GM20000 (cell line): ENCODE measurements at places on chromosomes 5 and 9.

DNA sequence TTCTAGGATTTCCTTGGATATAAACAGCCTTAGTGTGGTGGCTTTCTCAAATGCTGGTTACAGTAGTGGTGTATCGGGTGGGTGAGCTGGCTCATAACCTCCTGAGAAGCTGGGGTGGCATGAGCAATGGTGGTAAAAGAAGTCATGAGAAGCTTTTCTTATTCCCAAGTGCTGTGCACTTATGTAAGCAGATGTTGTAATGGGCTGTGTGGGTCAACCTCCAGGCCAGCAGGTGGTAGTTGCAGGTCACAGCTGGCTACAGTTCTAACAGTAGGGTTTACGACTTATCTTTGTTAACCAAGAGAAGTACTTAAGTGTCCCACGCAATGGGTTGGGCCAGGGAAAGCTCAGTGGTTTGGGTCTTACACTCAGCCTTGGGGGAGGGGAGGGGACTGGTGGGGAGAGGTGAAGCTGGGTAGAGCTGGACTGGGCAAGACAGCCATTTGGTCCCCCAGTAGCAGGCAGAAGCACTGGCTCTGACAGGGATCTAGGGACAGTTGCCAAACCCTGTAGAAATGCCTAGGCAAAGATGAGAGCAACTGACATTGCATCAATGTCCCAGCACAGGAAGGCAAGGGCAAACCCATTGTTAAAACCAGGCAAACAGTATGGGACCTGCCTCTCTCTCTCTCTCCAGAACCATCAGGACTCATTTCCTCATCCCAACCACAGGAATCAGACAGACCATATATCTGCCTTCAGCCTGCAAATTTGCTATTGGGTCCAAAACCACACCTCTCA, 76.8 kb downstream of the RNF130 start:
- DNase-seq, result no peak

GRCh38 chr5:172443441-172444109, 10.8 kb downstream of the SH3PXD2B start:
- DNase-seq, result no peak

- no peak for DNase-seq
These were observed 31.9 kb upstream of the JADE2 start for GRCh38 chr5:134493461-134494055.

DNA sequence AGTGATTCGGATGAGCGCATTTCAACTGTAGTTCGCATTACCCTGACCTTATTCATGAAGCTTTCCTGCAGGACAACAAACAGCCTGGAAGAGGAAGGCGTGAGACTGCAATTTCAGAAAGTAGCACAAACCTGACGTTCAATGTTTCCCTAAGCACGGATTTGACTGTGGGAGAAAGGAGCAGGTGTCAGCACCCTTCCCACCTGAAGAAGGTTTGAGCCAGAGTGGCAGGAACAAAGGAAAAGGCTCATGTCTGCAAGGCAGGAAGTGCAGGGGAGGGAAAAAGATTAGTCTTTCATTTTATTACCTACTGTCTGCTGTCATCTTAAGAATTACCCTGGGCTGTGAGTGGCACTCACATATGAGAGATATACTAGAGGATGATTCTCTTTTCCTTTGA, 114.0 kb downstream of the MED10 start:
- DNase-seq, result no peak

GRCh38 chr5:105783811-105784210, 1886.9 kb downstream of the EFNA5 start:
- no peak for DNase-seq

DNA sequence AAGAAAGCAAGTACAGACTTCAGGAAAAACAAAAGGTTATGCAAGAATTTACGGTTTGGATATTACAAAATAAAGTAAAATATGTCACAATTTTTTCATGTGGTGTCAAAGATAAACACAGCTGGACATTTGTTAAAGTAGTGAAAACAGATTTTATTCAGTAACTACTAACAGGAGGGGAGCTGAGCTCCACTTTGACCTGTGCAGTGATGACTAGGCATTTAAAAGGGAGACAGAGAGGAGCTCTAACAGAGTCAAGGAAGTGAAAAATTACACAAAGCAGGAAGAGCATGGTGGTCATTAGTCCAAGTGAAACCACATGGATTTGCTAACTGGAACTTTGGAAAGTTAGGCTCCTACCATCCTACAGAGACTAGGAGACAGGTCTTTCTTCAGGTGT, 263.6 kb upstream of the PCSK5 start:
- no peak for DNase-seq

DNA sequence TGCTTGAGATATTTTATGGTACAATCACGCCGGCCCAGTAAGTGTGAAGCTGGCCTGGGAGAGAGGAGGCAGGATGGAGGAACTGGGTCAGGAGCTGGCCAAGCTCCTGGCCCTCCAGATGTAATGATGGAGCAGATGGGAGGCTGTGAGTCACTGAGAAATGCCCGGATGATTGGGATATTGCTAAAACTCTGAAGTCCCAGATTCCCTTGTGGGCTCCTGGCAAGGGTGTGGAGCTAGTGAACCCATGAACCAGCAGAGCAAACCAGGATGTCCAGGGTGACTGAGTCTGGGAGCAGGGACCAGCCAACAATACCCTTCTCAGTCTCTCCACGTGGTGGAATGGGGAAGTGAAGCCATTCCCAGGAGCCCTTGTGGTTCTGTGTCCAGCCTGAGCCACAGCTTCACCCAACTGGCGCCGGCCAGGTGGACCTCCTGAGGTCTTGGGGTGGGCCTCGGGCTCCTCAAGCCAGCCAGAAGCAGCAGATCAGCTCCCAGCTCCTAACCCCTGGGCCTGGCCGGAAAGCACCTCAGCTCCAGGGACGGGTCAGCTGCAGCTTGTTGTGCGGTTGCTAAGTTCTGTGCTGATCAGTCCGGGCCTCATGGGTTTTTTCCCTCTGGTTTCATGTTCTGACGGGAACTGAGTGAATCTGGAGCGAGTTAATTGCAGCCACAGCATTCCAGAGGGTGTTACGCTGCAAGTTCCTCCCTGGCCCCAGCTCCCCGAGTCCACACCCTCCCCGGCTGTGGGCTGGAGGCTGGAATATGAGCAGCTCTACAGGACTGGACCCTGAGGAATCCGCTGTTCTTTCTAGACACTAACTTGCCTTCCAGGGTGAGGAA, 37.6 kb downstream of the DUSP1 start:
- no peak for DNase-seq

GRCh38 chr5:35031276-35031675, 16.5 kb downstream of the AGXT2 start:
- no peak for DNase-seq

GRCh38 chr9:79432485-79432884, 139.3 kb upstream of the TLE4 start:
- no peak for DNase-seq

DNA sequence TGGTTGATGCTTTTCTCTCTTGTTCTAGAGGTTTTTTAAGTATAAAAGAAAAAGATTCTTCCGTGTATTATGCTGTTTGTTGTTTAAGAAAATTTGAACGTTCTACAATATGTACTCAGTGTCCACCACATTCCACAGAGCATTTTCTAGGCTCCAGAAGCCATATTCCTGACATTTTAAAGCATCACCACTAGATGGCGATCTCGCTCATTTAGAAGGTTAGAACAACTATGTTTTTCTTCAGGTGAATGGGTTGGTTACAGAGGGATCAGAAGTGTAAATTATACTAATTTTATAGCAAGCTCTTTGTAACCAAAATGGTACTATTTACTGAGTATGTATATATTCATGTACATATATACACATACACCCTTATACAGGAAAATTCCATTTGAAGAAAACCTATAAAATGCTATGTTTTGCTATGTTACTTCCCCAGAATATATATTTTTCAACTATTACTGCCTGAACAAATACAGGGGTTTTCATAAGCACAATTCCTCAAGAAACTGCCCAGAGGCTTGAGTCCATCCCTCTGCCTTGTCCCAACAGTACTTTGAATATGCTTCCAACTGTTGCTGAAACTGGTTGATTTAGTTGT, 284.3 kb downstream of the CCDC171 start:
- peak; percentile 29 for DNase-seq

- no peak for DNase-seq
These were observed 43.2 kb downstream of the KIAA0825 start for GRCh38 chr5:94575196-94575595.

DNA sequence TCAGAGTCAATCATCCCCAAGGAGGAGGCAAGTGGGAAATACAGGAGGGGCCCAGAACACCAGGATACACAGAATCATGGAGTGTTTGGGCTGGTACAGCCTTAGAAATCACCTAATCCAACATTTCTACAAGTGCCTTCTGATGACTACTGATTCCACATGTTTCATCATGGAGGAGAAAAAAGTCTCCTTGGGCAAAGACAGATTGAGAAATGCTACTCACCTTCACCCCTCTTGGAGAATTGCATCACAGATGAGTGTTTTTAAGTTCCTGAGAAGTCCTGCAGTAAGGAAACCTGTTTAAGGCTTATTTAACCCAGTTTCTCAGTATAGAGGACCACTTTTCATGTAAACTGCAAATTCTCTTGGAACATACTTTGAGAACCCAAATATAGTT, 2.2 kb upstream of the SLIT3 start:
- DNase-seq, result no peak

DNA sequence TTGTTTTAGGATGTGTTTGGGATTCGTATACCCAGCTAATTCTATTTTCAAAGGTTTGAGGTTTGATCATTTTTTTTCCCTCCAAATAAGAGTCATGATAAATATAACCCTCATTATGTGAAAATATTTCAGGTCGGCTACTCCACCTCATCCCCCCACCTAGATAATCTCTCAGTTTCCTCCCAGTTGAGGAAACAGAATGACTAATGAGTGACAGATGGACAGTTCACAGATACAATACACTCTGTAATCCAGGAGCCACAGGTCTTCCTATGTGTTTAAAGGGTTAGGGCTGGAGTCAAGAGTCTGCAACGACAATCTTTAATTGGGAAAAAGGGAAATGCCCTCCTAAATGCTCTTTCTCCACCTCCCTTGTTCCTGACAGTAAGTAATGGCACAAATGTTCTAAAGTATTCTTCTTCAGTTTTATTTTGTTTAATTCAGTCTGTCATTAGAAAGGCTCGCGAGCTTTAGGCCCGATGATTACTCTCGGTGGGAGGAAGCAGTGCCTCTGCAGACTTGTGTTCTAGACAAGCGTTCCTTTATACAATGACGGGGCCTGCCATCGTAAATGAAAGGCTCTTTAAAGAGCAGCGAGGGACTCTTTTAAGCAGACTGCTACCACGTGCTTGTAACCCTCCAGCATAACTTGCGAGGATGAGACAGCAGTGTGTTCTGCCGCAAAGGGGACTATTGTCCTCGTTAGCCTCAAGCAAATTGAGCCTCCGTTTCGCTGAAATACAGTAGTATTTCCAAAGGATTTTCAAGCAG, 69.0 kb downstream of the MEF2C start:
- DNase-seq, result no peak

DNA sequence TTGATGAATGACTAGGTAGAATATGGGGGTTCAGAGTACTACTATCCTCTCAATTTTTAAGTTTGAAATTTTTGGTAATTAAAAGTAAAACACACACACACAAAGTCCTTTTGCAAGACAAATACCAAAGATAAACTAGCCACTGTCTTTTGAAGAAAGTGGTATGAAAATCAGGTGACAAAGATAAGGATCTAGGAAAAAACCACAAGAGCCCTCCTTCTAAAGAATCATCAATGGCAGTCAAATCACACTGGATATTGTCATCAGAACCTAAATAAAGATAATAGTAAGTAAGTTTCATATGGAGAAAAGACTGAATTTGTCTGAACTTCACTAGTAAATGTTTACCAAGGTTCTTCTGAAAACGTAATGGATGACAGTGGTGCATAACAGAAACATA, 30.5 kb upstream of the HK3 start:
- no peak for DNase-seq

DNA sequence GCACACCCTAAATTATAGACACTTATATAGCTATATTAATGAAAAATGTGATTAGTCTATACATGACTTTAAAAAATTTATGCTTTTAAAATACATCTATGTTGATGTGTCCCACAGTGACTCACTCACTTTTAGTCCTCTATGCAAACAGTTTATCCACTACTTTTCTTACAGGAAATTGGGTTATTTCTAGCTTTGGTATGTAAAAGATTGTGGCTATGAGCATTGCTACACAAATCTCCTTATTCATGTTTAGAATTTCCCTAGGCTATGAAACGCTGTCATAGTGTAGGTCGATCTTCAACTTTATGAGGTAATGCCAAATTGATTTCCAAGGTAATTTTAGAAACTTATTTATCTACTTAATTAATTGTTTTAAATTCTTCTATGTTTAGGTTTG, 687.4 kb downstream of the PRR16 start:
- no peak for DNase-seq

- no peak for DNase-seq
These were observed 117.9 kb upstream of the MAN2A1 start for GRCh38 chr5:109571785-109572184.

- DNase-seq, result peak; percentile 22
These were observed 1016.3 kb upstream of the SEMA6A start for GRCh38 chr5:117590944-117591343.

DNA sequence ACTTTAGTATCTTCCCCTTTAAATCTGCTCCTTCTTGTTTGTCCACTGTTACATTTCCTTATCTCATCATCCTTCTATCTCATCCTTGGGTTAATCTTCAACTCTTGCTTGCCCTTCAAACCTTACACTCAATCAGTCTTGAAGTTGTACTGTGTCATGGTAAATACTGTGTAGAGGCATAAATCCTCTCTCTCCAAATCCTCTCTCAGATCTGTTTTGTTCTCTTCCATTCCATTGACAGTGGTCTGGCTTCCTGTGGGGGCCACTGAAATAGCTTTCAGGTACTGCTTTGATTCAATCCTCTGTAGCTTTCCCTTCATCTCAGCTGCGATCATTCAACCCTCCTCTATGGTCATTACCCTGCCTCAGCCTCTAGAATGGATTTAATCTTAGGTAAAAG, 104.0 kb downstream of the PLCXD3 start:
- DNase-seq, result no peak

DNA sequence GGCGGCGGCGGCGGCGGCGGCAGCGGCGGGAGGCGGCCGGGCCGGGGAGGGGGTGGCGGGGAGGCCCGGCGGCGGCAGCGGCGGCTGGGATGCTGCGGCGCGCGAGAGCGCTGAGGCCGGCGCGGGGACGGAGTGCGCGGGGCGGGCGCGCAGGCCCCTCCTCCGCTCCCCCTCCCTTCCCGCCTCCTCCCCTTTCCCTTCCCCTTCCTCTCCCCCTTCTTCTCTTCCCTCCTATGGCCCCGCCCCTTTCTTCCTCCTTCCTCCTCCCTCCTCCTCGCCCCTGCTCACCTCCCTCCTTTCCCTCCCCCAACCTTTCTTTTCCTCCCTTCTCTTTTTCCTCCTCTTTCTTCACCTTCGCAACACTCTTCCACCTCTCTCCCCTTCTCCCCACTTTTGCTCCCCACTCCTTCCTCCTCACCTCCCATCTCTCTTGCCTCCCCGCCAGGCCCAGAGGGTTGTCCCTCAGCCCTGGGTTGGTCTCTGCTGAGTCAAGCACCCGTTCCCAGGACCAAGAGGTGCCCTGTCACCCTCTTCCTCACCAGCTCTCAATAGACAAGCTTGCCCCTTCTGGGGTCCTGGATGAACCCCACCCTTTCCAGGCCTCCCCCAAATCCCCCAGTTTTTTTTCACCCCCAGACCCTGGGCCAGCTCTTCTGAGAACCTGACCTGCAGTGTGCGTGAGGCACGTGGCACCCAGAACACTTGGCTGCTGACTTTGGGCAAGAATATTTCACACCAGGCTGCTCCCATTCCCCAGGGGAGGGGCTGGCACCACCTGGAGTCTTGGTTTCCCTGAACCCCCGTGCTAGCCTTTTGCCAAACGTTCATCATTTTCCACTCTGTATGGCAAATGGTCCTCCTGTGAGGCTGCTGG, at the start of gene SEMA4D:
Gene SEMA4D (minus strand): TSS at position 136 of the 874 bp plus-strand sequence. CDS start 92,657 bp downstream, outside the sequence.
- peak; percentile 90 for DNase-seq

- no peak for DNase-seq
These were observed 15.4 kb downstream of the FYB1 start for GRCh38 chr5:39203951-39204350.
